HFFc6 (cell line): ENCODE measurements at places on chromosomes 5 and 9. TPM values are rescaled to one million over a fixed set of nuclear protein-coding genes. Genes with fewer than 3 reads are reported as not detected.

DNA sequence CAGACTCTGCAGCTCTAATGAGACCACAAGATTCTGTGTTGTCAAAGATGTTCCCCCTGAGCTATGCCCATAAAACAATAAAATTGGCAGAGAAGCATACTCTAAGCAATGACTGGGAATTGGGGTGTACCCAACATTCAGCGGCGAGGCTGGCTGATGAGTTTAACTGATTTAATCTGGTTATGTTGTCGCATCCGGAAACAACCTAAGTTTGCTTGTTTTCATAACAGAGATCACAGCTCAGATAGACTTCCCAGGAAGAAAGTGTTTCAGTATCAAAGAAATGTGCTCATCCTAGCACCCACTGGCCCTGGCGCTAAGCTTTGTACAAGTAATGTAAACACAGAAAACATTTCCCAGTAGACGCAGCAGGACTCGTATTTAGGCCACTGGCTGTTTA is 7.4 kb downstream of the SEMA5A start:
- H3K4me3 ChIP-seq, result no peak overlapping the region
- peaks cover 10% of the 10 kb centered on the region; the same call in 1 of the 2 replicates for H3K36me3 ChIP-seq
- peak; percentile 35 for DNase-seq
- H3K27ac ChIP-seq, result peak overlapping the region; percentile 65; the same call in 1 of the 2 replicates

DNA sequence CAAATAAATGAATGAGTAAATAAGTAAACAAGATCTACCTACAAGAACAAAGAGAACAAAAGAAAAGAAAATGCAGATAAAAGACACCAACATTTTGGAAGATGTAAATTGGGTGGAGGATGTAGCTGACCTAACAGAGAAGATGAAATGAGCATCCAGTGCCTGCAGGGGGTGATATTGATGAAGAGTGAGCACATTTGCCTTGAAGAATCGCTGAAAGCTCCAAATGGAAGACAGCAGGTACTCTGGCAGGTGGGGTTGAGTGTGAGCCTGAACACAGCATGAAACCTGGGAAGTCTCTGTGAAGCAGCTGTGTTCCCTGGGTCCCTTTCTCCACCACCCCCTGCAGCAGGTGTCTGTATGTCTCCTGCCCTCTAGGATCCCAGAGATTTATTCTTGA is 125.6 kb downstream of the NXNL2 start:
- H3K4me3 ChIP-seq, result no peak overlapping the region
- no peaks in the 10 kb centered on the region for H3K36me3 ChIP-seq
- no peaks in the 10 kb centered on the region; the same call in 1 of the 2 replicates for H3K27me3 ChIP-seq
- H3K4me1 ChIP-seq, result peaks cover 17% of the 10 kb centered on the region

GRCh38 chr9:136122425-136123383 is 4.0 kb upstream of the TMEM250 start:
- no peak overlapping the region for H3K4me3 ChIP-seq
- H3K4me1 ChIP-seq, result no peaks in the 10 kb centered on the region
- no peak overlapping the region for H3K27ac ChIP-seq
- H3K27me3 ChIP-seq, result peaks cover 17% of the 10 kb centered on the region

GRCh38 chr5:5422819-5423515 is 490 bp downstream of the ICE1 start:
- H3K36me3 ChIP-seq, result peaks cover 4% of the 10 kb centered on the region
- DNase-seq, result no peak
- H3K27ac ChIP-seq, result peak overlapping the region; percentile 96; the same call in 1 of the 2 replicates
- H3K4me1 ChIP-seq, result peaks cover 33% of the 10 kb centered on the region
- peaks cover 3% of the 10 kb centered on the region for H3K27me3 ChIP-seq
- H3K4me3 ChIP-seq, result no peak overlapping the region

- H3K36me3 ChIP-seq, result no peaks in the 10 kb centered on the region
- H3K27me3 ChIP-seq, result peaks cover 2% of the 10 kb centered on the region; the same call in 1 of the 2 replicates
- H3K27ac ChIP-seq, result no peak overlapping the region
- H3K4me1 ChIP-seq, result peaks cover 23% of the 10 kb centered on the region
- no peak for DNase-seq
Observed at GRCh38 chr5:31982621-31983020, 191.5 kb downstream of the GOLPH3 start.

- H3K4me3 ChIP-seq, result no peak overlapping the region
- H3K36me3 ChIP-seq, result peaks cover 4% of the 10 kb centered on the region; the same call in 1 of the 2 replicates
- H3K27me3 ChIP-seq, result no peaks in the 10 kb centered on the region; the same call in none of the 2 replicates
- no peak for DNase-seq
- no peak overlapping the region for H3K27ac ChIP-seq
- no peaks in the 10 kb centered on the region for H3K4me1 ChIP-seq
Observed at GRCh38 chr5:6321078-6321477, 57.3 kb downstream of the MED10 start.

PCDHA9 gene
- total RNA-seq, result not detected in 3 replicates

DNA sequence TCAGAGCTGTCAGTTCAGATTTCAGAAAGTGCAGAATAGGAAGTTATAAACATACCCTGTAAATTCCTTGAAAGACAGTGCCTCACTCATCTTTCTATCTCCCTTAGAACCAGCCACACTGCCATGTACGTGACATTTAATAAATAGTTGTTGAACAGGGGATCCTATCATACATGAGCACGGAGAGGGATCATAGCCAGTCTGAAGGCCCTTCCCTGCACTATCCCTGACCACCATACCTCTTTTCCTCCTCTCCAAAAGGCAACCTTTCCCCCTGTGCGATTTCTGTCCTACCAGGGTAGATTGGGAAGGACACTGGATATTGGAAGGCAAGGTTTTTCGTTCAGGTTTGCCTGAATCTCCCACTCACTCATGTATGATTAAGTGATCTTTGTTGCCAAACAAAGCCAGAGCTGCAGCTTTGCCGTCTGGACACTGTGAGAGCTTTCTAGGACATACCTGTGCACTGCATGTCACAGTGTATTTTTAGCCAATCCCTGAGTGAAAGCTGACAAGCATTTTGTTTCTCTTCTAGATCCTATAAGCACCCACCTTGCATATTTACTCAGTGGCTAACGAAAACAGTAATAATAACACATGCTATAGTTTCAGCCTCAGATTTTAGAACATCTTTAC is 986.5 kb upstream of the WWC1 start:
- H3K4me1 ChIP-seq, result no peaks in the 10 kb centered on the region
- no peak for DNase-seq
- no peak overlapping the region for H3K4me3 ChIP-seq
- H3K27me3 ChIP-seq, result peaks cover 8% of the 10 kb centered on the region
- H3K27ac ChIP-seq, result no peak overlapping the region
- no peaks in the 10 kb centered on the region for H3K36me3 ChIP-seq

PCSK1 gene
- total RNA-seq, result not detected in 3 replicates

GRCh38 chr5:127993476-127993875 is 90.1 kb upstream of the SLC12A2 start:
- no peaks in the 10 kb centered on the region for H3K27me3 ChIP-seq
- DNase-seq, result no peak
- peaks cover 8% of the 10 kb centered on the region; the same call in 1 of the 2 replicates for H3K36me3 ChIP-seq
- no peak overlapping the region for H3K4me3 ChIP-seq
- H3K27ac ChIP-seq, result no peak overlapping the region

GTF3C5 gene
- total RNA-seq, result 34.5 to 40.1 TPM (median 37.2 TPM) in 3 replicates

- H3K4me3 ChIP-seq, result no peak overlapping the region
- DNase-seq, result no peak
- no peaks in the 10 kb centered on the region for H3K27me3 ChIP-seq
Observed at GRCh38 chr9:104200456-104200994, 106.4 kb downstream of the SMC2 start.

DNA sequence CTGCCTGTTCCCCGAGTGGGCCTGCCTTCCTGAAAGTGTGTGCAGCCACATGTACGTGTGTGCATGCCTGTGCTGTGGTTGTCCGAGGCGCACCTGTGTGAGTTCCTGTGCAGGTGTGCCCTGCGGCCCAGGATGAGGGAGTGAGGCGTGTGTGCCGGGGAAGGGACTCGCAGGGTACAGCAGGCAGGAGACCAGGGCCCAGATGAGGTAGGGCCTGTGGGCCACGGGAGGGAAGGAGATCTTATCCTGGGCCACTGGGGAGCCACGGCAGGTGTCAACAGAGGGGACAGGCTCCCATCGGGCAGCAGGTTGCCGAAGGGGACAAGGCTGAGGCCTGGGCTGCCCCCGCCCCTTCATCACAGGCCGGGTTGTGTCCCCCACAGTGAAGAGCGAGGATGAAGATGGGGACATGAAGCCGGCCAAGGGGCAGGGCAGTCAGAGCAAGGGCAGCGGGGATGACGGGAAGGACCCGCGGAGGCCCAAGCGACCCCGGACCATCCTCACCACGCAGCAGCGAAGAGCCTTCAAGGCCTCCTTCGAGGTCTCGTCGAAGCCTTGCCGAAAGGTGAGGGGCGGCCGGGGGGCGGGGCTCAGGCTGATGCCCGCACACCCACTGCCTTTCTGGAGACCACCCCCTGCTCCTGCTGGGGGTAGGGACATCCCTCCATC is 79.2 kb downstream of the LMX1B start:
- H3K4me1 ChIP-seq, result no peaks in the 10 kb centered on the region
- no peaks in the 10 kb centered on the region for H3K36me3 ChIP-seq
- DNase-seq, result no peak
- H3K27ac ChIP-seq, result no peak overlapping the region
- peaks cover 25% of the 10 kb centered on the region for H3K27me3 ChIP-seq

GRCh38 chr9:29212397-29213387 is 1639.4 kb upstream of the C9orf72 start:
- no peak overlapping the region for H3K27ac ChIP-seq
- H3K27me3 ChIP-seq, result peaks cover 17% of the 10 kb centered on the region

WDR31 gene
- total RNA-seq, result 1.2 to 1.8 TPM (median 1.6 TPM) in 3 replicates

- H3K36me3 ChIP-seq, result peaks cover 20% of the 10 kb centered on the region; the same call in 1 of the 2 replicates
- peak overlapping the region; percentile 38; the same call in 1 of the 2 replicates for H3K27ac ChIP-seq
- peaks cover 67% of the 10 kb centered on the region for H3K4me1 ChIP-seq
- no peak overlapping the region; the same call in 1 of the 2 replicates for H3K4me3 ChIP-seq
- peak; percentile 81 for DNase-seq
Observed at GRCh38 chr5:143200781-143201398, 202.6 kb downstream of the NR3C1 start.

GRCh38 chr5:32506201-32506661 is 61.7 kb upstream of the ZFR start:
- DNase-seq, result no peak
- H3K27ac ChIP-seq, result peak overlapping the region; percentile 83
- peaks cover 57% of the 10 kb centered on the region for H3K4me1 ChIP-seq
- H3K36me3 ChIP-seq, result no peaks in the 10 kb centered on the region

GRCh38 chr5:14946815-14947620 is 75.4 kb upstream of the ANKH start:
- DNase-seq, result no peak
- no peak overlapping the region for H3K4me3 ChIP-seq
- H3K36me3 ChIP-seq, result 0 out of 2 replicates have a peak, but pooled peaks cover 4% of the 10 kb centered on the region
- no peak overlapping the region for H3K27ac ChIP-seq

FYB1 gene
- 0.58 to 2.2 TPM (median 1.5 TPM) in 3 replicates for total RNA-seq

- H3K36me3 ChIP-seq, result peaks cover 1% of the 10 kb centered on the region; the same call in 1 of the 2 replicates
- H3K4me3 ChIP-seq, result peak overlapping the region; percentile 49
Observed at GRCh38 chr9:77927265-77927664, 104.3 kb downstream of the GNAQ start.

KCNV2 gene
- total RNA-seq, result not detected in 3 replicates

GRCh38 chr9:18848657-18849056 is 184.4 kb downstream of the SAXO1 start:
- no peak overlapping the region for H3K27ac ChIP-seq
- no peaks in the 10 kb centered on the region for H3K4me1 ChIP-seq
- peaks cover 3% of the 10 kb centered on the region; the same call in 1 of the 2 replicates for H3K27me3 ChIP-seq
- H3K36me3 ChIP-seq, result peaks cover 21% of the 10 kb centered on the region

HSPA5 gene
- total RNA-seq, result 481 to 616 TPM (median 517 TPM) in 3 replicates

- no peak overlapping the region for H3K4me3 ChIP-seq
- DNase-seq, result no peak
- H3K36me3 ChIP-seq, result no peaks in the 10 kb centered on the region
- H3K4me1 ChIP-seq, result no peaks in the 10 kb centered on the region
- H3K27ac ChIP-seq, result no peak overlapping the region
Observed at GRCh38 chr5:27708534-27708933, 670.1 kb upstream of the CDH9 start.

ZNG1A gene
- 19.4 to 25.0 TPM (median 20.7 TPM) in 3 replicates for total RNA-seq

DNA sequence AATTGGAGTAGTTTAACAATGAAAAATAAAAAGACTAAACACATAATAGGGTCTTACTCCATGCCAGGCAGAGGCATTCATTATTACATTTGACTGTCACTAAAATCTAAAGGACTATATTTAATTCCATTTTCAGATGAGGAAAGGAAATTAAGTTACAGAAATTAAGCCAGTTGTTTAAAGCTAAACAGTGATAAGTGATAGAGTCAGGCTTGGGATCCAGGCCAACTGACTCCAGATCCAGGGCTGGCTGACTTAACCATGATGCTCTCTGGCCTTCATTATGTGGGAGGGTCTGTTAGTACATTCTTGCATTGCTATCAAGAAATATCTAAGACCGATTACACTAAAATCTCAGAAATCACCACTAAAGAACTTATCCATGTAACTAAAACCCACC is 107.2 kb downstream of the ARHGEF28 start:
- peaks cover 35% of the 10 kb centered on the region for H3K4me1 ChIP-seq
- H3K4me3 ChIP-seq, result no peak overlapping the region
- H3K36me3 ChIP-seq, result peaks cover 10% of the 10 kb centered on the region; the same call in 1 of the 2 replicates
- DNase-seq, result no peak
- H3K27ac ChIP-seq, result no peak overlapping the region

- H3K4me3 ChIP-seq, result no peak overlapping the region
- H3K27ac ChIP-seq, result no peak overlapping the region
- peaks cover 8% of the 10 kb centered on the region; the same call in 1 of the 2 replicates for H3K36me3 ChIP-seq
- no peaks in the 10 kb centered on the region for H3K27me3 ChIP-seq
Observed at GRCh38 chr5:147997486-147997885, 66.3 kb upstream of the SPINK5 start.

GRCh38 chr9:131099102-131099606 is 2.8 kb downstream of the AIF1L start:
- no peak overlapping the region for H3K4me3 ChIP-seq
- peaks cover 44% of the 10 kb centered on the region for H3K27me3 ChIP-seq
- H3K27ac ChIP-seq, result no peak overlapping the region
- H3K36me3 ChIP-seq, result no peaks in the 10 kb centered on the region
- H3K4me1 ChIP-seq, result peaks cover 14% of the 10 kb centered on the region

LTC4S gene
- not detected in 3 replicates for total RNA-seq

DMXL1 gene
- total RNA-seq, result 16.3 to 23.8 TPM (median 22.1 TPM) in 3 replicates

- peaks cover 12% of the 10 kb centered on the region for H3K4me1 ChIP-seq
- no peaks in the 10 kb centered on the region for H3K36me3 ChIP-seq
- H3K27ac ChIP-seq, result no peak overlapping the region
Observed at GRCh38 chr5:1639757-1640156, 116.0 kb upstream of the LPCAT1 start.

- H3K4me3 ChIP-seq, result peak overlapping the region; percentile 96
- H3K27me3 ChIP-seq, result peaks cover 7% of the 10 kb centered on the region
- H3K27ac ChIP-seq, result peak overlapping the region; percentile 98
- H3K4me1 ChIP-seq, result peaks cover 64% of the 10 kb centered on the region
- DNase-seq, result peak; percentile 96
Observed at GRCh38 chr9:124658165-124659017, 112.7 kb downstream of the NR6A1 start.

- no peaks in the 10 kb centered on the region for H3K36me3 ChIP-seq
- no peak for DNase-seq
- H3K27ac ChIP-seq, result no peak overlapping the region
- H3K4me1 ChIP-seq, result no peaks in the 10 kb centered on the region
Observed at GRCh38 chr5:164076556-164076955, 571.1 kb downstream of the MAT2B start.
